ENCODE measurements at places on chromosomes 3 and 15. TPM values are rescaled to one million over a fixed set of nuclear protein-coding genes. Genes with fewer than 3 reads are reported as not detected.

DNA sequence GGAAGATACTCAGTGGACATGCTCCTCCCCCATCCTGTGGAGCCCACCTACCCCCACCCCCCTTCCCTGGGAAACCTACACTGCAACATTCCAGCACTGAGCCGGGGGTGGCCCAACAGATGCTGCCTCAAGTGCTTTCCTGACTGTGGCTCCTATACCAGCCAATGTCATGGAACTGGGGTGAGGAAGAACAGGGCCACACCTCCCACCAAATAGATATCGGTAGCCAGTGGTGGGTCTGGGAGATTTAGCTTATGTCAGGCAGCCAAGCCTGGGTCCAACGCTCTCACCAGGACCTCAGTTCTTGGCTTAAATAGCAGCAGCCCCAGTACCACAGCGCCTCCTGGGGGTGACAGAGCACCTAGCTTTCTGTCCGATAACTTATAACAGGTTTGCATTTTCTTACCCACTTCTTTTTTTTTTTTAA lies 30.3 kb downstream of the CDC25A start:
- H3K36me3 ChIP-seq = peaks cover 57% of the 10 kb centered on the region
- H3K27me3 ChIP-seq = no peaks in the 10 kb centered on the region
- H3K4me1 ChIP-seq = peaks cover 7% of the 10 kb centered on the region
- DNase-seq = peak; percentile 54
- no peak overlapping the region for H3K27ac ChIP-seq

DNA sequence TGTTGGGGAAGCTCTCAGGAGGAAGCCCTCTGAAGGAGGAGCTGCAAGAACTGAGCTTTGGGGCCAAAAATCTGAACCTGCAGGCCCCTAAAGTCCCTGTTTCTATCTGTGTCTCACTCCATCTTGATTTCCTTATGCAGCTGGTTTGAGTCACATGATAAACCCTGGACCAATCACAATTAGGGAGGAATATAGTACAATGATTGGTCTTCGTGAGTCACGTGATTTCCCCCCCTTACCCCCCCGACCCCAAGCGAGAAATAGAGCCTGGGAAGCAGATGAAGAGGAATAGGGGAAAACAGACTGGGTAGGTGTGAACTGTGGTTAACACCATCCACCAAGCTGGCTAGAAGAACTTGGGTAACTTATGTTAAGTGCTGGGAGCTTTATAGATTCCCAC lies 12.9 kb downstream of the CRABP1 start:
- H3K27me3 ChIP-seq = no peaks in the 10 kb centered on the region
- no peak overlapping the region for H3K27ac ChIP-seq
- H3K4me1 ChIP-seq = no peaks in the 10 kb centered on the region
- no peak for DNase-seq

PCSK6 gene
- 0.44 TPM for total RNA-seq

GRCh38 chr3:78086150-78086549 lies 1046.3 kb downstream of the ROBO2 start:
- H3K27ac ChIP-seq = 0 out of 2 replicates have a peak overlapping the region, but pooled peaks have one; percentile 21
- no peaks in the 10 kb centered on the region for H3K27me3 ChIP-seq
- H3K4me3 ChIP-seq = no peak overlapping the region
- no peaks in the 10 kb centered on the region for H3K4me1 ChIP-seq
- no peaks in the 10 kb centered on the region for H3K36me3 ChIP-seq

- no peaks in the 10 kb centered on the region for H3K36me3 ChIP-seq
- no peak overlapping the region for H3K27ac ChIP-seq
These were observed 128.9 kb upstream of the BHLHE40 start for GRCh38 chr3:4850211-4850927.

TRPC1 gene
- total RNA-seq = 1.9 TPM

LDHAL6B gene
- not detected for total RNA-seq

DNA sequence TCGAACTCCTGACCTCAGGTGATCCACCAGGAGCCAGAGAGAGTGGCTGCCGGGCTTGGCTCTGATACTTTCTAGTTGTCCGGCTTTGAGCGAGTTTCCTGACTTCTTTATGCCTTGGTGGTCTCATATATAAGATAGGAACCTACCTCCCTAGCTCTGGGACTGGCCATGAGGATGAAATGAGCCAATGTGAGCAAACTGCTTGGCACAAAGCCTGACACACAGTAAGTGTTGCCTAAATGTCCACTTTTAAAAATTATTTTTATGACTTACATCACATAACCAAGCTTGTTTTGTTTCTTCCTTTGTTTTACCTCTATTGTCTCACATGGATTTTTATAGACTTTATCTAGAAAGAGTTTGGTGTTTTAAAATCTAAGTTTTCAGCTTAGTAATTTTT lies 42.1 kb upstream of the CCDC174 start:
- peaks cover 46% of the 10 kb centered on the region for H3K4me1 ChIP-seq
- H3K27ac ChIP-seq = no peak overlapping the region
- no peak for DNase-seq

- H3K27me3 ChIP-seq = peaks cover 48% of the 10 kb centered on the region
- no peak overlapping the region for H3K4me3 ChIP-seq
- no peak overlapping the region for H3K27ac ChIP-seq
- no peaks in the 10 kb centered on the region for H3K36me3 ChIP-seq
- peaks cover 11% of the 10 kb centered on the region for H3K4me1 ChIP-seq
- DNase-seq = no peak
These were observed 9.9 kb downstream of the FOXL2 start for GRCh38 chr3:138936741-138937689.

DNA sequence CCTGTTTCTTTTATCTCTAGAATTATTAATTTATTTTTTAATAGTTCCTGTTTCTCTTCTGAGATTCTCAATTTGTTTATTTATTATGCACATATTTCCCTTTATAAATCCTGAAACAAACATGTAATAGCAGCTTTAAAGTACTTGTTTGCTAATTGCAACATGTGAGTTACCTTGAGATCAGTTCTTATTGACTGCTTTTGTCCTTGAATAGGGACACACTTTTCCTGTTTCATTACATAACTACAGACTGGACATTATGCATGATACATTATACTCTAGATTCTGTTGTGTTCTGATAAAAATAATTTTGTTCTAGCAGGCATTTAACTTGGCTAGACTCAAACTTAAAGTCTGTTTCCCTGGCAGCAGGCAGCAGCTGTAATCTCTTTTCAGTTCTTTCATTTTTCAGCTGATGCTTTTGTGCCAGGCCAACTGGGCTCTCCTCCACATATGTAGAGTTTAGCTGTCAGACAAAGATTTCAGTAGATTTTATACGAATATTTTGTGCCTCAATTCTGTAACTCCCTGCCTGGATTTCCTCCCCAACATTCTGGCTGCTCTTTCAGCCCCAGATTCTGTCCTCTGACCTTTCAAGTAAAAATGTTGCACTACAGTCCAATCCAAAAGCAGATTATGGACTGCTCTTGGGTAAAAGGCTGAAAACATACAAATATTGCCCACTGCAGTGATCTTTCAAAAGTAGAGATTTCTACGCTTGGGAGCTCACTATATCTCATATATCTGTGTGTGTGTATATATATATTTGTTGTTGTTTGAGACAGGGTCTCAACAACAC lies 41.9 kb downstream of the PCOLCE2 start:
- H3K36me3 ChIP-seq = no peaks in the 10 kb centered on the region
- H3K4me1 ChIP-seq = 0 out of 2 replicates have a peak, but pooled peaks cover 6% of the 10 kb centered on the region
- H3K4me3 ChIP-seq = no peak overlapping the region
- H3K27me3 ChIP-seq = no peaks in the 10 kb centered on the region
- no peak for DNase-seq

CISH gene
- total RNA-seq = not detected

DNA sequence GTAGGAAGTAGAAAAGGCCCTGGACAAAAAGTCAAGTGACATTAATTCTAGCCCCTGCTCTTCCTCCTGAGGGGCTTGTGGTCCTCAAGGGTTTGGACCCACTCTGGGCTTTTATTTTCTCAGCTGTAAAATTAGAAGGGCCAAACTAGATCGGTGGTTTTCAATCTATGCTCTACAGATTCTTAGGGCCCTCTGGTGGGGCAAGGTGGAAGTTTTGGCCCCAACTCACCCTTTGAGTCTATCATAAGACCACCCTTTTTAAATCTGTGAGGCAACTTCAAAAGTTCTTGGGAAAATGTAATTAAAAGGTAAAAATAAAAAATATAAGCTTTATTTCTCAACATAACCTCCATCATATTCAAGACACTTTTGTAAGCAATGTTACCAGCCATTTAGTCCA lies 25.6 kb upstream of the CFAP161 start:
- peaks cover 4% of the 10 kb centered on the region for H3K4me1 ChIP-seq
- DNase-seq = no peak
- H3K36me3 ChIP-seq = no peaks in the 10 kb centered on the region
- no peak overlapping the region for H3K4me3 ChIP-seq

DNA sequence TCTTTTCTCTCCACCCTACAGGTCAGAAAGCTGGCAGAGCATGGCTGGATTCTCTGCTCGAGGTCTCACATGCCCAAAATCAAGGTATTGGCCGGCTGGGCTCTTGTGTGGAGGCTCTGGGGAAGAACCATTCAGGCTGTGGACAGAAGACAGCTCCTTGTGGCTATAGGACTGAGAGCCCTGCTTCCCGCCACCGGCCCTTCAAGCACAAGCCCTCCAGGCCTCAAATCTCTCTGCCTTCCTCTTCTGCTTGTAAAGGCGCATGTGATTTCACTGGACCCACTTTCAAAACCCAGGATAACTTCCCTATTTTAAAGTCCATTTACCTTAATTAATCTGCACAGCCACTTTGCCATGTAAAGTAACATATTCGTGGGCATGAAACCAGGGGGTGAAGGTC lies 36.2 kb upstream of the MGLL start:
- no peak overlapping the region for H3K4me3 ChIP-seq
- H3K36me3 ChIP-seq = no peaks in the 10 kb centered on the region
- no peak overlapping the region for H3K27ac ChIP-seq
- no peaks in the 10 kb centered on the region for H3K4me1 ChIP-seq
- no peak for DNase-seq

UBAP1L gene
- 0.38 TPM for total RNA-seq

DNA sequence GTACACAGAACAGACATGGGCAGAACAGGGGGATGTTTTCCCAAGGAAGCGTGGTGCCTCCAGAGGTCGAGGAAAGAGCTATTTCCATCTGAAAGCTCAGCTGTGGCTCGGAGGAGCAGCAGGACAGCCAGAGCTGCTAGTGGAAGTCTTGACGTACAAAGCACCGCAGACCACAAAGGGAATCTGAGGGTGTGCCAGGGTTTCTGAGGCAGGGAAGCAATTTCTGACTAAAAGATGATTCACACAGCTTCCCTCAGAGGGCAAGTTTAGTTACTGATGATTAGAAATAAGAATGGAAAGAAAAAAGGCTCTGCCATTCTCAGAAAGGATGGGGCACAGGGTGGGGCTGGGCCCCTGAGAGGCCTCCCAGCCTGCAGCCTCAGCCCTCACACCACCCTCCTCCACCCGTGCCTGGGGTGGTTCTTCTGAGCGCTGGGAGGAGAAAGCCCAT lies 45.8 kb upstream of the SEC13 start:
- no peak overlapping the region for H3K4me3 ChIP-seq
- H3K27me3 ChIP-seq = no peaks in the 10 kb centered on the region
- no peaks in the 10 kb centered on the region for H3K36me3 ChIP-seq
- DNase-seq = peak; percentile 84

GRCh38 chr15:75008221-75008625 lies 12.9 kb downstream of the SCAMP5 start:
- peaks cover 3% of the 10 kb centered on the region for H3K27me3 ChIP-seq
- no peak overlapping the region for H3K4me3 ChIP-seq
- H3K36me3 ChIP-seq = no peaks in the 10 kb centered on the region
- H3K4me1 ChIP-seq = no peaks in the 10 kb centered on the region
- no peak for DNase-seq
- no peak overlapping the region for H3K27ac ChIP-seq

ZPLD1 gene
- total RNA-seq = not detected

DNA sequence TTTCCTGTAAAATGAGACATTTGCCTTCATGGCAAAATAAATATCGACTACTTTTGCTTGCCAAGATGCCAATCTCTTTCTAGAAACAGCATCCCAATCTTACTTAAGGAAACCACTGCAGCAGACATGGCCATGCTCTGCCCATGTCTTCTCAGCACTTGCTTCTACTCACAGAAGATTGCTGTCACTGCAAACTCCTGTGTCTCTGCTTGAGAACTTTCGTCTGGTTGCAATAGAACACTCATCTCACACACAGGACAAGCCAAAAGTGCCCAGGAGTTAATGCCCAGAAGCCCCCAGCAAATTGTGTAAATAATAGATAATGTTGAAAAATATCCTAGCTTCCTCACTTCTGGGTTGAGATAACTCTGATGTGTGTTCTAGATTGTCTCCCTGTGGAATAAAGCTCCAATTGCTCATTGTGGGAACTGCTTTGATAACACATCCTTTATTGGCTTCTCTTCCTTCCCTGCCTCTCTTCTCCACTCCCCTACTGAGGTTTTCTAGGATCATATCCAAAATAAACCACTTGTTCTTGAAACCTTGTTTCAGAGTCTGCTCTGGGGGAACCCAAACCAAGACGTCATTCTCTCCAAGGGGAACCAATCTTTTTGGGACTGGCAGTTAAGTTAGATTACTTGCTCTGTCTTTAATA lies 156.3 kb upstream of the STRIT1 start:
- no peaks in the 10 kb centered on the region for H3K27me3 ChIP-seq
- no peak overlapping the region for H3K27ac ChIP-seq
- no peaks in the 10 kb centered on the region for H3K4me1 ChIP-seq
- H3K36me3 ChIP-seq = no peaks in the 10 kb centered on the region
- no peak for DNase-seq

DNA sequence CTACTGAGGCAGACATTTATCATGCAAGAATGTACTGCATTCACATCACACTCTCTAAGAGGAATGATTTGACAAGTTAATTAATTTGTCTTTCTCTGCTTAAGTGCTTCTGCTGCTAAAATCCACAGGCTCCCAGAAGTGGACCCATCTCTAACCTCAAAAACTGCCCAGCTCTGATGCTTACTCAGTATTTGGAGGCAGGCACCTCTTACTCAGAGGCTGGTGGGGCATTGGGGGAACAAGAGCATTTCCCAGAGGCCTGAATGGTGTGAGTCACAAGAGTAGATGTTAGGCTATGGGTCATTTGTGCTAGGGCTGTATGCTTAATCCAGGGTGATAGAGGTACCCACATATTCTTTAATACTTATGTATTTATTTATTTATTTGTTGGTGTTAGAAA lies 34.4 kb upstream of the HCN4 start:
- no peaks in the 10 kb centered on the region for H3K36me3 ChIP-seq
- no peak for DNase-seq
- H3K27me3 ChIP-seq = 0 out of 2 replicates have a peak, but pooled peaks cover 5% of the 10 kb centered on the region
- no peak overlapping the region for H3K27ac ChIP-seq
- H3K4me3 ChIP-seq = no peak overlapping the region
- no peaks in the 10 kb centered on the region for H3K4me1 ChIP-seq

- no peaks in the 10 kb centered on the region for H3K27me3 ChIP-seq
- H3K4me1 ChIP-seq = peaks cover 21% of the 10 kb centered on the region
- H3K4me3 ChIP-seq = no peak overlapping the region
- peak overlapping the region; percentile 63 for H3K27ac ChIP-seq
- peak; percentile 76 for DNase-seq
- H3K36me3 ChIP-seq = no peaks in the 10 kb centered on the region
These were observed 84.6 kb downstream of the ZBTB20 start for GRCh38 chr3:115062412-115062956.

Measured in SJSA1 (cell line).